Occipital lobe (tissue), 3 donors: ENCODE measurements at places on chromosomes 1 and 21.

DNA sequence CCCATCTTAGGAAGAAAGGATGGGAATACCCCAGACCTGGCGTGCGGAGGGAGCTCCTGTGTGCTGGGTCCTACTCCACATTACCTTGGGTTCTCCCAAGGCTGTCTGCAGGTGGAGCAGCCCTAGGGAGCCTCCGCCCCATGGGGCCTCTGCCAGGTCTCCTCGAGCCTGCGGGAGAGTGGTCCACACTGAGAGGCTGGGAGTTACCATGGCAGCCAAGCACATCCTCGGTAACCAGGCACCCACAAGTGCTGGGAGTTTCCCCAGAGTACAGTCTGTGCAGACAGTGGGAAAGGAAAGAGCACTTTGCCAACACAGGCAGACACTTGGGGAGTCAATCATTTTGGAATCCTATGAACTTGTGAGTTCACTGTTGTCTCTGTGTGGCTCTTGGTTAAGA is 249.4 kb downstream of the DYRK1A start:
- DNase-seq = no peak

DNA sequence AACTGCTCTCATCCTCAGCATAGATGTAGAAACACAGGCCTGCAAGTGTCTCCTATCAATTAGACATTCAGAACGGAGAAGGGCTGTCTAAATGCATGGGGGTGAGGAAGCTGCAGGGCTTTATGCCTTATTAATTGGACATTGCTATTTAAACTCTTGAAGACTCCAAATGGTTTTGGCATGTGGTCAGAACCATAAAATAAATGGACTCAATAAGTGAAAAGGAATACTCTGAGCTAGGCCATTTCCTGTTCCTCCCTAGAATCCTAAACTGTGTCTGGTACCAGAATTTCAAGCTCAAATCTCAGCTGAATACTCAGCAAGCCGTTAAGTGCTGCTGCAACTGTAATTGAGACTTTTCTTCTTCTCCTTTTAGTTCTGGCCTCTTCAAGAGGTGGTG is 80.4 kb upstream of the C1orf87 start:
- DNase-seq = no peak

DNA sequence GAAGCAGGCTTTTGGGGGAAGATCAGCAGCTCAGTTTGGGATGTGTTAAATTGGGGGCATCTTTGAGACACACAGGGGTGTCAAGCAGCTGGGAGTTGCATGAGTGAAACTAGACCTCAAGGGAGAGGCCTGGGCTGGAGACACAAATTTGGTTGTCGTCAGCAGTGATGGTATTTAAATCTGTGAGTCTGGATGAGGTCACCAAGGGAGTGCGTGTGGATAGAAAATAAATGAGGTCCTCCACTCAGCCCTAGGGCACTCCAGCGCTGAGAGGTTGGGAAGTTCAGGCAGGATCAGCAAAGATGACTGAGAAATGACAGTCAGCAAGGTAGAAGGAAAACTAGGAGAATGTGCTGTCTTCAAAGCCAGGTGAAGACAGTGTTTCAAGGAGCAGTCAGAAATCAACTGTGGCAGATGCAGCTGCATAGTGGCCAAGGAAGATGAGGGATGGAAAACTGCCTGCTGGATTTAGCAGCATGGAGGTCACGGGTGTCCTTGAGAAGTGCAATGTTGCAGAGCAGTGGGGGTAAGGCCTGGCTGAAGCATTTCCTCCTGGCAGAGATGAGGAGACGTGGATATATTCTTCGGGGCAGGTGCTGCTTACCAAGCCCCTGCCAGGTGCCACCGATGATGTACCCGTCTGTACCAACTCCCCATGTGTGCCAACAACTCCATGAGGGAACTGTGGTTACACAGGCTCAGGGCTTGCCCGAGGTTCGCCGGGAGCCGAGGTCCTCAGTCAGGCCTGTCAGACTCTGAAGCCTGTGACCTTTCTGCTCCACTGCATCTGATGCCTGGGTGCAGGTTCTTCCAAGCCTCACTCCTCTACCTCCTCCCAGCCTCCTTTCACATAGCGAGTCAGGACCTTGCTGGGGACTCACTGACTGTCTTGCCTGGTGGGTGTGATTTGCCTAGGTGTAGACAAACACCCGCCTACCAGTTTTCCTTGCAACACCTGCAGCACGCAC is 11.3 kb downstream of the MAP7D1 start:
- DNase-seq = no peak

- DNase-seq = no peak
Observed at GRCh38 chr1:116692879-116693278, 25.3 kb upstream of the IGSF3 start.

GRCh38 chr1:152495066-152495675 is 15.4 kb upstream of the LCE5A start:
- no peak for DNase-seq

DNA sequence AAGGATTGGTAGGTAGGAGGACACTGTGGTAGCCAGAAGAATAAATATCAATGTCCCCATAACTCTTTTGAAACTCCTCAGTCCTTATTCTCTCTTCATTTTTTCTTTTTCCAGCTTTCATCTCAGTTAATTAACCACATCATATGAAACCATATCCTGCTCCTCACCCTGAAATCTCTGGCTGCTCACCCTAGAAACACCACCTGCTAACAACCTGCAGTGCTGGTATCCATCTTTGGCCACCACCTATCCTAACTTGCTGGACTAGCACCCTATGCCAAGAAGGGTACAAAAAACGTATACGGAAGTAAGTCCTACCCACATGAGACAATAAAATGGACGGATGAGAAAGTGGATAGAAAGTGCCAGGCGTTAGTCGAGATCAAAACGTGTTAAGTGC is 13.7 kb upstream of the DPYD start:
- no peak for DNase-seq

DNA sequence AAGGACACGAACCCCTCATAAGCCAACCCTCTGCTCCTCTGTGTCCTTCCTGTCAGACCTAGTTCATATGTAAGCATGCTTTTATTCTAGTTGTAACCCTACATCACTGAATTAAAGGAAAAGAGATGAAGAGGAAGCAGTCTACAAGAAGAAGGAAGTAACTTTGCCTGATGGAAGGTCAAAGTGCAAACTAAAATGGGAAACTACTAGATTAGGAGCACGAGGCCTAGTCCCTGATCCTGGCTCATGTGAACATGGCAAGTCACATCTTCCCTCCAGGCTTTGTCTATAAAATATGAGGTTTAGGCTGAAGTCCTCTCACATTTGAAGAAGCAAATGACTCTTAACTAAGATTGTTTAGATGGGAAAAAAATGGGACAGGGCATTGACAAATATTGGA is 13.2 kb downstream of the ZMYND12 start:
- DNase-seq = no peak

GRCh38 chr1:18352636-18353265 is 128.0 kb upstream of the KLHDC7A start:
- no peak for DNase-seq

- no peak for DNase-seq
Observed at GRCh38 chr1:184292101-184292500, 94.7 kb upstream of the C1orf21 start.

- no peak for DNase-seq
Observed at GRCh38 chr1:231954751-231955150, 328.2 kb downstream of the DISC1 start.

DNA sequence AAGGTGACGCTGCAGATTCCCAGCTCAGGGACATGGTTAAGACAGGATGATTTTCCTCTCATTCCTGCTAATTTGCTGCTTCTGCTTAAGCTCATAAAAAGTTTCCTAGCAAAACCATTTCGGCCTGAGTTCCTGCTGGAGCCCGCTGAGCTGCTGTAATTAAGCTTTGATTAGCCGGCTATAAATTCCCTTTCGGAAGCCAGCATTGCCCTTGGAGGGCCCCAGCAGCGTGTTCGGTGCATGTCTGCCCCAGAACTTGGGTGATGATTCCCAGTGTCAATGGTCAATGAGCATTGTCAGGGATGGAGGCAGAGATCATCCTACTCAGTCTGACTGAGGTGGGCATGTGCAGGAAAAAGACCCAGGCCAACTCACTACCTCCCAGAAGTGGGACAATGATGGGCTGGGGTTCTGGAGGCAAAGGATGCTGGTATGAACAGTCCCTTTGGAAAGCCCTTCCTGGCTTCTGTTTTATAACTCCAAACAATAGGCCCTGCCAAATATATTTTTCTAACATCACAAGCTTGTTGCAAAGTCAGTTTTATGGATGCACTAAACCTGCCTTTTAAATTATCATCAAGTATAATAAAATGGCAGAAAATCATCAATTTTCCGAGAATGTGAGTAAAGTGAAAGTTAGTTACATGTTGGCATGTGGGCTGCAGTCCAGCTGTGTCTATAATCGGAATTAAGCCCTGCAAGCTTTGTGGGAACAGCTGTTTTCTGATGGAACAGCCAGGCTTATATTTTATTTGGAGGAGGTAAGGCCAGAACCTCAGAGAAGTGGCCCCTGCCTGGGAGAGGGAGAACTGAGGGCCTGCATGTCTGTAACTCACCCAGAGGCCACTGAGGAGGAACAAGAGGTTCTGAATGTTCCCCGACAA is 257.1 kb downstream of the GRIK3 start:
- no peak for DNase-seq

DNA sequence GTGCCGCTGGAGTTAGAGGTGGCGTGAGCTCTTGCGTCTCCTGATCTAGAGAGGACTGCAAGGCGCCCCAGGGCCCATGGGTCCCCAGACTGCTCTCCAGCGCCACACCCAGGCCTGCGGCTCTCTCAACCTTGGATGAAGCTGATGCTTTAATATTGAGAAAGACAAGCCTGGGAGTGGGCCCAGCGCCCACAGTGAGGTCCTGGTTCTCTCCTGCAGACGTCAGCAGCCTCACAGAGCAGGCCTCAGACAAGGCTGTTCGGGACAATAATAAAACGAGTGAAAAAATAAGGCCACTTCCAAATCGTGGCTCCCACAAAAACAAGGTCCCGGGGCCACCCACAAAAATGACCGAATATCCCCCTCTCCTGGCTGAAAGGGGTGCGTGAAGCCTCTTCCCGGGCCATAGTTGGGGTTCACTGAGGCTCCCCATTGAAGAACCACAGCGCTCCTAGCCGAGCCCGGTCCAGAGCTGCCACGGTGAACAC is 6.0 kb upstream of the DNMT3L start:
- no peak for DNase-seq

- DNase-seq = no peak
Observed at GRCh38 chr1:238336531-238336930, 445.8 kb upstream of the ZP4 start.

- DNase-seq = no peak
Observed at GRCh38 chr1:33394770-33395169, 36.1 kb downstream of the PHC2 start.

- no peak for DNase-seq
Observed at GRCh38 chr21:42123219-42123908, 52.2 kb downstream of the UMODL1 start.

- DNase-seq = no peak
Observed at GRCh38 chr21:42465803-42466127, 30.3 kb downstream of the RSPH1 start.
